ENCODE measurements at places on chromosomes 12 and 14.

- no peak for DNase-seq
These were observed 63.9 kb downstream of the RERG start for GRCh38 chr12:15157269-15157671.

DNA sequence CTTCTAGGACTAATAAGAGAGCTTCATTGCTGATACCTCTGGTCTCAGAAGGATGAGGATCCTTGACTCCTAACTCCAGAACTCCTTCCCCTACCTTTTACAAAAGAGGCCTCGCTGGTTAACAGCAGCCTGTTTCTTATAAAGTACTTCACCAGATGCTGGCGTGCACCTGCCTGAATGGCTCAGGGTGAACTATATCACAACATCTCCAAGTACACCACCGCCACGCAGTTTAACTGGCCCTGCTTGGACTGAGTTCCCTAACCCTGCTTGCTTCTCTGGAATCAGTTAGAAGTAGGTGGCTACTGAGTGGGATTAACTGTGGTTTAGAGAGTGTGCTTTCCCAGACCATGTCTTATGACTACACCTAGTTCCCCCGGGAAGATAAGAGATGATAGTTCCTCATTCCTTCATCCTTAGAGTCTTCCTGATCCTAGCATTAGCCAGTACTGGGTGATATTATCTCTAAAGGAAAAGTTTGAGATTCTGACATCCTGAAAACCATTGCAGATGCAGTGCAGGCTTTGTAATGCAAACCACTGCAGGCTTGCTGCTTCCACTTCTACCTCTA is 3.0 kb downstream of the FOXJ2 start:
- DNase-seq, result peak; percentile 38

DNA sequence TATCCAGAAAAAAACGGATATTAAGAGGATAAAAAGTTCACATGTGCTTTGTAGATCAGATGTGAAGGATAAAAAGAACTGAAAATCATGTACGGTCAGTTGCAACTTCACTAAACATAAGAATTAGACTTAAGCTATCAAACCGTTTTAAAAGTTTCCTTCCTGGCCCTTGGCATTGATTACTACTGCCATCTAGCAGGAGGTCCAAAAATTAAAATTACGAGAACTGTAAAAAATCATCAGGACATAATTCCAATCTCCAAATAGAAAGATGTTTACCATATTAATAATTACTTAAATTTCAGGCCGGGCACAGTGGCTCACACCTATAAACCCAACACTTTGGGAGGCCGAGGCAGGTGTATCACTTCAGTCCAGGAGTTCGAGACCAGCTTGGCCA is 7.9 kb downstream of the WDR89 start:
- no peak for DNase-seq

GRCh38 chr14:49858383-49858782 is 5.8 kb upstream of the NEMF start:
- peak; percentile 20 for DNase-seq

DNA sequence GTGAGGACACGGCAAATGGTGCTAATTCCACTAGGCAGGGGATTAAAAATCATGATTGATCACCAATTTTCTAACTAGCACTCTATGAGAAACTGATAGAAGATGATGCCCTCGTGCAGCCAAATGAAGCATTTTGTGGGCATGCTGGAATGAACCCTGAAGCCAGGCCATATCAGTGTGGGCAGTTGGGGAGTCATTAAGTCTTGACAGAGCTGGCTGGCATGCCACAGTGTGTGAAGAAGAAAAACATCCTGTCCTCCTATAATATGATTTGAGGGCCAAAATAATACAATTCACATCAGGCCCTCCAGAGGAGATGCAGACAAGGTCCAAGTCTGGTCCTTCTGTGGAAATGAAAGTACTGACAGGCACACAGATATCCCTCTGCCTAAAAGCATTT is 107.1 kb downstream of the TMTC1 start:
- no peak for DNase-seq

DNA sequence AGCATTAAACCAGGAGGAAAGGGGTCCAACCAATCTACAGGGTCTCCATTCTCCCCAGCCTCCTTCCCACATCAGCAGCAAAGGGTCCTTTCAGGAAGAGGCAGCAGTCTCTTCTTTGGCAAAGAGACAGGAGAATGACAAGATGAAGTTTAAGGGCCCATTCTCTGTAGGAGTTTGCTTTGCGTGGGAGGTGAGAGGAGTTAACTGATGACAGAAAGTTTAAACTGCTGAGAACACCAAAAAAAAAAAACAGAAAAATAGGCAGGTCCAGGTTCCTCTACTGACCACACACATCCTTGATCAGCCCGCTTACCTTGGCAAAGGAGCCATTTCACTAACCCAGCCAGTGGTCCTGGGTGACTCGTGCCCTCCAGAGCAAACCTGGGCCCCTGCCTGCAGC is 5.7 kb downstream of the SLC6A13 start:
- DNase-seq, result no peak

GRCh38 chr14:105489542-105490266 is 1.3 kb upstream of the TEDC1 start:
- peak; percentile 78 for DNase-seq

- peak; percentile 1 for DNase-seq
These were observed 485.4 kb downstream of the NAV3 start for GRCh38 chr12:78316136-78316535.

GRCh38 chr12:110530511-110530910 is 28.4 kb downstream of the RAD9B start:
- no peak for DNase-seq

- DNase-seq, result no peak
These were observed 70.4 kb downstream of the TMTC2 start for GRCh38 chr12:82757059-82757458.

- peak; percentile 91 for DNase-seq
These were observed 31.9 kb downstream of the KCTD10 start for GRCh38 chr12:109445191-109445609.

DNA sequence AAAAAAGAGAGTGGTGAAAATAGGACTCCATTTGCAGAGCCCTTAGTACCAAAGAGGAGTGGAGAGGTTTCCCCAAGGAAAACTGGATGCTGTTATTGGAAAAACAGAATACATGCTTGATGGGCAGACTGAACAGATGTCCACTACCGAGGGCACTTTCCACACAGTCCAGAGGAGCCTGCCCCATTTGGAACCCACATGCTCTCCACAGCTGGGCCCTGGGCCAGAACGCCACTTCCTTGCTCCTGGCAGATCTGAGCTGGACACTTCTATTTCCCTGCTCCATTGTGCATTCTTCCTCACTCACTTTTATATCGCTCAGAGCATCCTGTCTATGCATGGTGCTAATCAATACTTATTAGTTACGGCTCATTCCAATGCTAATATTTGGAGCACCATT is 249.9 kb downstream of the SLC15A4 start:
- no peak for DNase-seq

DNA sequence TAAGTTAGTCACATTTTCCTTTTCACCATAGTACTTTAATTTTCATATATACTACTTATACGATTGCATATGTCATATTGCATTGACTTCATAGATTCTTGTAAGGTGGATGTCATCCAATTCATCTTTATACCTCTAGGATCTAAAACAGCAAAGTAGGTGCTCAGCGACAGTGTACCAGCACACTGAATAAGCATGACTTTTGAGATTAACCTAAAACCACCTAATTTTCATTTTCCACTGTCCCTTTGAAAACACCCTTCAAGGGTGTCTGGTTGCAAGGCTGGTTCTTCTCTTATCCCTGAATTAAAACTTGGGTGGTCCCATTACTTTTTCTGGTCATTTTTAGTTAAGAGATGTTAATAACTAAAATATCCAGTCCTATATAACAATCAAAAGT is 4.4 kb downstream of the GPR19 start:
- DNase-seq, result no peak

GRCh38 chr12:71760471-71760870 is 5.8 kb downstream of the RAB21 start:
- DNase-seq, result no peak

DNA sequence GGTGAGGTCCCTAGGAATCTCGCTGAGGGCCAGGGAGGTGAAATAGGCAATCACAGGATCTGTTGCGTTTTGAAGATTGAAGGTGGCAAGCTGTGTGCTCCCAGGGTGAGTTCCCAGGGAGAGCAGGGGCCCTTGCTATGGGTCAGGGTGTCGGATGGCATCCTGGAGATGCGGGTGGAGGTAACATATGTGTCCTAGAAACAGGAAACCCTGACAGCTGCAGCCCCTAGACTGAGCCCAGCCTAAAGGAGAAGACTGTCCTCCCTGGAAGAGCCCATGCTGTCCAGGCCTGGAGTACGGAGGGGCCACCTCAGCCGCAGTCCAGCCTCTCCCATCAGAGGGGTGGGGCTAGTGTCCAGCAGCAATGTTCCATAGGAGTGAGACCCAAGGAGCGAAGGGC is 194.2 kb downstream of the NTF3 start:
- DNase-seq, result no peak

GRCh38 chr14:102953100-102953499 is 30.6 kb downstream of the AMN start:
- DNase-seq, result no peak

DNA sequence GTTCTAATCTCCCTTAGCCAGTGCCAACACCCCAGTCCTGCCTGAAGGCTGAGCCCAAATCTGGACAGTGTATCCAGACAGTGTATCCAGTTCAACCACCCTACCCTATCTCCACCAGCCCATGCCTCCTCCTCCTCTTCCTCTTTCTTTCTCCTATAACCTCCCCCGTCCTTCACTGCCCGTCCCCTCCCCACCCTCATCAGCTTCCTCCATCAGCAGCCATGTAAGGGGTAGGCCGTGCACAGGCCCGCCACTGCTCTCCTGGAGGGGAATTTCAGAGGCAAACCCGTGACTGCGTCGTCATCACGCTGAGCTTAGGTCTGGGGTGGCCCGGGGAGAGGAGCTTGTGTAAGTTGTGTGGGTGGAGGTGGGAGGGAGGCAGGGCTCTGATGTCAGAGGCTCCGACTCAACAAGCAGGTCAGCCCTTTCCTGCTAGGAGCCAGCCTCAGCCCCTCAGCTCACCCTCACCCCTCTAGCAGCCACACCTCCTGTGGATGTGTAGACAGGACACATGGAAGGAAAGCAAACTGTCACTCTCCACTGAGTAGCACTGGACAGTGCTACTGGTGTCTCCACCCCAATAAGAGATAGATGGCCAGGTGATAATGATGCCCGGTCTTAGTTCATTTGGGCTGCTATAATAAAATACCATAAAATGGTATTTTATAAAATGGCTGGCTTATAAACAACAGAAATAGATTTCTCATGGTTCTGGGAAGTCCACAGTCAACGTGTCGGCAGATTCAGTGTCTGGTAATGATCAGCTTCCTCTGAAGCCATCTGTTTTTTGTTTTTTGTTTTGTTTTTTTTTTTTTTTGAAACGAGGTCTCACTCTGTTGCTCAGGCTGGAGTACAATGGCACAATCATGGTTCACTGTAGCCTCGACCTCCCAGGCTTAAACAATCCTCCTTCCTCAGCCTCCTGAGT is 50.5 kb downstream of the IRF2BPL start:
- peak; percentile 62 for DNase-seq

DNA sequence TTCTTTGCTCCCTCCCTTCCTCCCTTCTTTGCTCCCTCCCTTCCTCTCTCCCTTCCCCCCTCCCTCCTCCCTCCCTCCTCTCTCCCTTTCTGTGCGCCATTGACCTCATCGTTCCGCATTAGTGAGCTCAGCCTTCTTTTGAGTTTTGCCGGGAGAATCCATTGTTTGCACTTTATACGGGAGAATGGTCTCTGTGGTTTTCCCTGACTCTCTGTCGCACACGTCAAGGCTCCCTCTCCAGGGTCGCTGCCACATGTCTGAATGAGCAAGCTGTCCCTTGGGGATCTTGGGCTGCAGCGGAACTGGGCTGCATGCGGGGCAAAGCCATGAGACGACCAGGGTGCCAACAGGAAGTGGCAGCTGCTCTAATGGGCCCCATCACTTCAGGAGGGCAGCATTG is 118.5 kb downstream of the GLT1D1 start:
- no peak for DNase-seq

GRCh38 chr14:20668969-20669368 is 15.4 kb upstream of the RNASE4 start:
- no peak for DNase-seq

DNA sequence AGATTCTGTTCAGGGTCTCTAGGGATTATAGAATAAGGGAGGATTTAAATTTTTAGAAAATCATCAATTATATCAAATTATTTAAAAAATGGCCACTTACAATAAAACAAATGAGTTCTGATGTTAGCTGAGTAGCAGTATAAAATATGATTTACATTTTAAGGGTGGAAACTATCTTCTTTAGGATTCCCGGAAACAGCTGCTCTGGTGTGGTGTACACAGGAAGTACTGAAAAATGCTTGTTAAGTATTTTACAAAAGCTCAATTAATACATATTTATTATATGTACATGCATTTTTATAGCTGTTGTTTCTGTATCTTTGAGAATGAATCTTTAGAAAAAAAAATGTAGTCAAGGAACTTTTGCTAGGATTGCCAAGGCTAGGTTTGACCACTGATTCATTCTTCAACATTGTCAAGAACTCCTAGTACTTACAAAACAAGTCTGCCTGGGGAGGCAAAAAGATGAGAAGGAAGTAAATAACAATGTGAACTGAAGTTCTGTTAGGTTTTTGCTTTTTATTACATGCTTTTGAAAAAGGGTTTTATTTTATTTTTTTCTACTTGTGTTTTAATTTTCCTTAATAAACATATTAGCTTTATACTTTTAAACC is 48.0 kb downstream of the ARF6 start:
- DNase-seq, result peak; percentile 73

- no peak for DNase-seq
These were observed 38.6 kb upstream of the DBX2 start for GRCh38 chr12:45089411-45090075.

GRCh38 chr12:15494329-15495046 is 172.2 kb downstream of the PTPRO start:
- DNase-seq, result no peak

GRCh38 chr12:224330-224729 is 10.4 kb upstream of the SLC6A12 start:
- no peak for DNase-seq

DNA sequence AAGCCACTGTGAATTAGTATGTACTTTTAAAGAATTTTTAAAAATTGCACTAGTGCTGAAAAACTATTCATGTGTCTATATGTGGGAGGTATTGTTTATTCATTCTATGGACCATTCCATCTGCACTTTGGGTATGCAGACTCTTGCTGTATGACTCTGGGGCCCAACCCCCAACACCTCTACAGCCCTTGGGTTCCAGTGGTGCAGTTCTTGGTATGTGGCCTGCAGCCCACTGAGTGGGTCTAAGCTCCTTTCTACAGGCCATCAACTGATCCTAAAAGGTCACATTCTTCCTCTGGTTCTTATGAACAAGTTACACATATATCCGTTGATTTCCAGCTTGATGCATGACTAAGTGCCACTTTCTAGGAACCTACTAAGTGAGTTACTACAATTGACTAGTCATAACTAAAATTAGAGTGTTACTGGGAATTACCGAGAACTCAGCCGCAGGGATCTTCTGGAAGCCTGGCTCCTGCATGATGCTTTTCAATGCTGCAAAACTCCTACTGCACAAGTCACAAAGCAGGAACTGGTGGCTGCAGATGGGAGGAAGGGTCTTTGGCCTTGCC is 62.4 kb upstream of the MED13L start:
- DNase-seq, result peak; percentile 65

GRCh38 chr12:32353540-32353939 is 45.8 kb upstream of the FGD4 start:
- no peak for DNase-seq
